ENCODE measurements at places on chromosomes 12 and 14.

GRCh38 chr12:1844661-1845409 lies 24.5 kb downstream of the LRTM2 start:
- no peak for DNase-seq

DNA sequence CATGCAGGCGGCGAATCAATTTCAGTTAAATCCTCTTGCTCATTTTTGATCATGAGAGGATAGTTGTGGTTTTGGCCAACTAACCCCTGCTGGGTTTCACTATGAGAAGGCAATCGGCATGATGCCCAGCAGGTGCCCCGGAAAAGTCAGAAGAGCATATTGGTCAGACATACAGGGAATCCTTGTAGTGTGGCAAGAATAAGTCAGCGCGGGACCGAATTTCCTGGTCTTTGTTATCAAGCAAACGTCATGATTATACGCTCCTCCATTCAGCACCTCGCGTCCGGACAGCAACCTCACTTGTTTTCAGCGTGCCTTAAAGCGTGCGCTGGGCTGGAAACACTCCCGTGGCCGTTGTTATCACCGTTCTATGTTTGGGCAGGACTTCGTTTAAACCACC lies 1.8 kb downstream of the TBC1D30 start:
- DNase-seq, result no peak

DNA sequence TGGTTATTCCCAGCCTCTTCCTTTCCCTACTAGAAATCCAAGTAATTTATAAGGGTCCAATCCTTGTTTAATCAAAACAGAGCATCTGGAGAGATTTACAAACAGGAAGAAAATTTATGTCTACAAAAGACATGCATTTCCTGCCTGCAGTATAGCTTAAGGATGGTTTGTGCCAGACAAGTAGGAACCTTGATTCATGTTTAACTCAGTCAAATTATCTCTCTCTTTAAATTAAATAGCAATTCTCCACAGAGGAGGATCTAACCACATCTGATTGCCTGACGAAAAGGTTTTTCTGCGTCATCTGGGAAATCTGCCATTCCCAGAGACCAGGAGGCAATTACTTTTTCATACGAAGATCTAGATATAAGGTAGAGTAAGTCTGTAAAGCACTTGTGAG lies 105.2 kb downstream of the ZFC3H1 start:
- DNase-seq, result no peak

- peak; percentile 83 for DNase-seq
Measured at GRCh38 chr14:68703093-68703492, 89.8 kb downstream of the ZFP36L1 start.

Data from PC-3 (cell line).